ENCODE measurements at places on chromosomes 3 and 15.

GRCh38 chr3:14907043-14907966, 40.1 kb upstream of the NR2C2 start:
- DNase-seq, result no peak

GRCh38 chr3:23756206-23756840, 49.4 kb upstream of the UBE2E1 start:
- no peak for DNase-seq

- no peak for DNase-seq
Observed at GRCh38 chr3:127714125-127714571, 41.4 kb downstream of the ABTB1 start.

- DNase-seq, result no peak
Observed at GRCh38 chr3:193962986-193963685, 172.8 kb upstream of the HES1 start.

GRCh38 chr3:135034291-135034768, 239.3 kb downstream of the EPHB1 start:
- no peak for DNase-seq

GRCh38 chr3:71456826-71457225, 126.7 kb downstream of the FOXP1 start:
- no peak for DNase-seq

DNA sequence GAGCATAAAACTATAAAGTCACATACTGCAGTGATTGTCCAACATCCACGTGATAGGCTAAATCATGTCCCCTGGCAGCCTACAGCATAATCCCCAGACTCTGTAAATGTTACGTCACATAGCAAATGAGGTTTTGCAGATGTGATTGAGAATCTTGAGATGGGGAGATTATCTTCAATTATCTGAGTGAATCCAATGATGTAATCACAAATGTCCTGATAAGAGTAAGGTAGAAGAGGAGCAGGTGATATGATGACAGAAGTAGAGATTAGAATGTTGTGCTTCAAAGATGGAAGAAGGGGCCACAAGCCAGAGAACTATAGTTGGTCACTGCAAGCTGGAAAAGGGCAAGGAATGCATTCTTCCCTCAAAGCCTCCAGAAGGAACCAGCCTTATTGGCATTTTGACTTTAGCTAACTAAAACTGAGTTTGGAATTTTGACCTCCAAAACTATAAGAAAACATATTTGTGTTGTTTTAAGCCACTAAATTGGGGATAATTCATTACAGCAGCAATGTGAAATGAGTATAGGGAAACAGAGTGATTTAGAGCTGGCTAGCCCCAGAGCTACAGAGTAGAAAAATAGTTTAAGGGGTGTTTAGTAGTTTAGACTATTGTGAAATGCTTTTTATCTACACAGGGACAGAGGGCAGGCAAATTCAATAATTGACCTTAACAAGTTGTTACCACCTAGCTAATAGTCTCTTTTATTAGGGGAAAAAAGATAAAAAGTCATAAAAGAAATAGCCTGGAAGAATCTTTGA, 15.2 kb downstream of the SLC2A2 start:
- no peak for DNase-seq

DNA sequence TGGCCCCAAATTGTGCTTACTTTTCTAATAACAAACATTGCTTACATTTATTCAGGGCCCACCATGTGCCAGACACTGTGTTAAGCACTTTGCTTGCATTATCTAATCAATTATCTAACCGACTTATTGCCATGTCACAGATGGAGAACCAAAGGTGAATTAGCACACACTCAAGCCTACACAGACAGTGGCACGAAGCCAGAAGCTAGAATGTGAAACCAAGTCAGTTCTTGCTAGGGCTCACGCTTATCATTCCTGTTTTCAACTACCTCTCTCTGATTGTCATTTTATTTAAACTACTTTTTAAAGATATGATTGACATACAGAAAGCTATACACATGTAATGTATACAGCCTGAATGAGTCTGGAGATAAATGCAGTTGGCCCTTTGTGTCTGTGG, 215.7 kb upstream of the CFAP20DC start:
- no peak for DNase-seq

GRCh38 chr15:75952525-75952924, 48.8 kb downstream of the FBXO22 start:
- DNase-seq, result no peak

- DNase-seq, result no peak
Observed at GRCh38 chr3:165837058-165837525, at the start of gene BCHE. BCHE (minus strand) TSS chr3:165837423; CDS start chr3:165831033, 6,390 bp downstream.

DNA sequence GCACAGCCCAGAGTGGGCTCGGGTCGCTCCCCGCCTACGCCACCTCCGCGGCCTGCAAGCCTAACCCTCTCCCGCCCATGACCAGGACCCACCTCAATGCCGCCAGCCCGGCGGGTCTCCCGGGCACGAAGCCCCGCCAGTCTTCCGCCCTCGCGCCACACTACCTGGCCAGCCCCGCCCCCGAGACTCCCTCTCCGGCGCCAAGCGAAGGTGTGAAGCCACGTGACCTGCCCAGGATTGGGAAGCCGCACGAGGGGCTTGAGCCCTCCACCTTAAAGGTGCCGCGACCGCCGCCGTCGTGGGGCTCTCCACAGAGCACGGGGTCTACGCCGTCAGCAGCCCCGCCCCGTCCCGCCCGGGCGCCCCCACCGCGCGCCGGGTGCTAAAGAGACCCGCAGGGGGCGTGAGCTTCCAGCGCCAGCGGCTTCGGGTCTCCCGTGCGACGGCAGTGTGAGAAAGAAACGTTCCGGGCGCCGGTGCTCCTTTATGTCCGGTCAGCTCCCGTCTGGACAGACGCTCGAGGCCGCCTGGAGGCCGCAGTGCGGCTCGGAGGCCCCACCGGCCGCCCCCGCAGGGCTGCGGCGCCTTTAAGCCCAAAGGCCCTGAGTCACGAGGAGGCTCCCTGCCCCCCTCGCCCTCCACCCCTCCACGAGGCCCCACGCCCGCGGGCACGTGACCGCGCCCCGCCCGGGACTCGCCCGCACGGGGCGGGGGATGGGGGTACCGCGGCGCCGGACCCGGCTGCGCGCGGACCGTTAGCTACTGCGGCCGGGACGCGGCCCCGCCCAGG, at the start of gene CPEB1:
Gene CPEB1, minus strand, starts transcription at position 319 of the 790 bp plus-strand sequence. CDS start 18,904 bp downstream, outside the sequence.
- DNase-seq, result peak; percentile 53

DNA sequence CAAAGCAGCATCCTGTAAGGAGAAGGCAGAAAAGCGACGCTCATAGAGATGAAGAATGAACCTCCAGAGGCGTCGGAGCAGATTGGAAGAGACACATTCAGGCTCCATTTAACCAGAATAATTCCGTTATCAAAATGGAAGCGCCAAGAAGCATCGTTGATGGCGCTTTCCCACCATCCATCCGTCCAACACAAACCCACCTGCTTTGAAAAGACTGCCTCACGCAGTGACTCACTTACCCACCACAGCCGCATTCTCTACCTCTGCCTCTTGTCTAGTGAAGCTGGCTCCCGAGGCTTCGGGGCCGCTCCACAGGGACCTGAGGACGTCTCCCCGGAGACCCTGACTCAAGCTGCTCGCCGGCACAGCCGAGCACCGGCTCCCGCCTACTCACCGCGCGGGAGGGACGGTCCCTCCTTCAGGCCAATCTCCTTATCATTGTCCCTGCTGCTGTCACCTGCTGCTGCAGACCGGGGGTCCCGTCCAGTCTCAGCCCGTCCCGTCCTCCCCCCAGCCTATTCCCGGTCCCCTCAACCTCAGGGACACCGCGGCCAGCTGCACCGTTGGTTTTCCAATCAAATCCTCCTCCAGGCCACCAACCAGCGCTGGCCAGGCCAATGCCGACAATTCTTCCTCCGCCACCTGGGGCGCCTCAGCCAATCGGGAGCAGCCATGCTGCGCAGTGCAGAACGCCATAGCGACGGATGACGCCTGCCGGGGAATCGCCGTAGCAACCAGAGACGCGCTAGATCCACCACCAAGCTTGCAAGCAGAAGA, at the start of gene NEK10:
Gene NEK10, minus strand, starts transcription at position 553 of the 777 bp plus-strand sequence. CDS start 16,501 bp downstream, outside the sequence.
- DNase-seq, result peak; percentile 95

- DNase-seq, result no peak
Observed at GRCh38 chr3:191353022-191353777, 22.9 kb upstream of the UTS2B start.

DNA sequence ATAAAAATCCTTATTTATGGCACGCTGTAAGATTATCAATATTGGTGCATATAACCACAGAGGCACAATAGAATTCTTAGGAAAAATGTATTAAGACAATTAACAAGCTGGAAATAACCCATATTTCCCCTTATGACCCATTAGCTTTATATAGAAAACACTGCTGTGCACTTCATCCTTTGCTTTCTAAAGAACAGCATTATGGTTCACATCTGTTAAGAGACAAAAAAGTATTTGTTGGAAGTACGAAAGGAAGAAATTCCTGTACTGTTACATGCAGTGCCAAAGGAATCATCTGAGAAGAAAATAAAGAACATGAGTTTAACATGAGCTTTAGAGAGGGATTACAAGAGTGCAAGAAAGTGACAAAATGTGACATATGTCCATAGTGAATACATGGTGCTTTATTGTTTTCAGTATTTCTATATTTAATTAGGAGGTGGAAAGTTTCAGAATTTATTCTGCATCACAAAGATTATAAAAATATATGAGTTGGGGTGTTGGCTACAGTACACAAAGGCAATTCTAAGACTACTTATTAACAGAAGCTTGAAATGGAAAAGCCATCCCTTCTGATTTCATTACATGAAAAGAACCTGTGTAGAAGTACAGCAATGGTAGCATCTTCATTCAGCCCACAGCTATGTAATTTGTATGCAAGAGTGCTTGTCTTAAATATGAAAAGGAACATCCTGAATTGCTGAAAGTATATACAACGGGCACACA, 6.8 kb downstream of the UBE3A start:
- no peak for DNase-seq

- no peak for DNase-seq
Observed at GRCh38 chr3:60444898-60445437, 806.3 kb downstream of the FHIT start.

DNA sequence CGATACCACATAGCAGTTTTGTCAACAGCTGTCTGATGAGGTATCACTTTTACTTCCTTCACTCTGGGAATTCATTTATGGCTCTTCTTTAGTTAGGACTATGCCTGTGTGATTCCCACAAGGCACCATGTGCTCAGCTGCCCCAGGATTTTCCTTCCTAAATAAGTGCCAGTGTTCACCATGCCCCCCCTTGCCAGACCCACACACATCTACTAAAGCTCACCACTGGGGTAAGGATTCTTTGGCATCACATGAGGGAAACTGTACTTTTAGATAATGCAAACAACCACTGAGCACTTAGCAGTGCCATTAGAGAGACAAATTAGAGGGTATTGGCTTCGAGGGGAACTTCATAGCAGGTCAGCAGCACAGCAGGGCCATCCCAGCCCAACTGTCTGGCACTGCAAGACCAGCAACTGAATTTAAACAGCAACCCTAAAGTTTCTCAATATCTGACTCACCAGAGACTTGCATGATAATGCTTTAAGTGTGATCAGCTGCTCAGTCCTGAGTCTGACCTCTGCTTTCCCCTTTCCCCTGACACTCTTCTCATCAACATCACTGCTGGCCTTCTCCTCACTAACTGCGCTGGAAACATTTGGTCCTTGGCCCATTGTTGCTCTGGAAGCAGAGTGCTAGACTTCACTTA, 114.3 kb downstream of the STAC start:
- peak; percentile 43 for DNase-seq

GRCh38 chr15:93852761-93853160, 378.6 kb upstream of the MCTP2 start:
- no peak for DNase-seq

DNA sequence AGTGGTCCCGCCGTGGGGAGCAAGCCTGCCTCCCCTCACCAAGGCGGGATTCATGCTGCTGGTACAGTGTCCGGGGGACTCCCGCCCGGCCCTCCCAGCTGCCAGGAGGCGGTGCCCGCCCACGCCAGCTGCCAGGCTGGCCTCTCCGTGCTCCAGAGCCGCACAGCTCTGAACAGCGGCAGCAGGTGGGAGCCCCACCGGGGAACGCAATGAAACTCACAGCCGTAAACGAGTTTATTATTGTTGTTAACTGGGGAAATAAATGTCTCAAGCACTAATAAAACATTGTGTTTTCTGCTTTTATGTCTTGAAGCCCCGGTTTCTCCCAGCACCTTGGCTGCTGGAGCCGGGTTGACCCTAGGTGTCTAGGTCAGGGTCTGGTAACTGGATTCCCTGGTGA, 317.7 kb upstream of the TLE3 start:
- no peak for DNase-seq

Measured in hepatic stellate cell (primary cell).